ENCODE measurements at places on chromosomes 2 and 18. TPM values are rescaled to one million over a fixed set of nuclear protein-coding genes. Genes with fewer than 3 reads are reported as not detected.

DNA sequence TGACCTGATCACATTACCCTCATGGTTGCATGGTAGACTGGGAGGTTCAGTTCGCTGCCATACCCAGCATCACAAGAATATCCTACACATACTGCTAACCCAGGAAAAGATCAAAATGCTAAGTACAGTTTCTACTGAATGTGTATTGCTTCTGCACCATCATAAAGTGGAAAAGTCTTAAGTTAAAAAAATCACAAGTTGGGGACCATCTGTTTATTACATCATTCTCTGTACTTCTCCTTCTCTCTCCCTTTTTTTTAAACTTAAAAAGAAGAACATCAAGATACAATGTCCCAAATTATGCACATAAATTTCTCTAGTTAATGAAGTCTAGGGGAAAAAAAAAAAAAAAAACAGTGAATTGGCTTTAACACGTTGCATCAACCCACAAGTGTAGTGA is 43.3 kb downstream of the NBAS start:
- no peak overlapping the region for H3K27ac ChIP-seq
- no peak overlapping the region for H3K4me3 ChIP-seq
- H3K4me1 ChIP-seq, result peaks cover 9% of the 10 kb centered on the region
- DNase-seq, result no peak
- H3K36me3 ChIP-seq, result peaks cover 14% of the 10 kb centered on the region

GRCh38 chr2:30161929-30162706 is 15.3 kb downstream of the YPEL5 start:
- H3K27ac ChIP-seq, result peak overlapping the region; percentile 59
- H3K4me3 ChIP-seq, result no peak overlapping the region
- DNase-seq, result no peak

DNA sequence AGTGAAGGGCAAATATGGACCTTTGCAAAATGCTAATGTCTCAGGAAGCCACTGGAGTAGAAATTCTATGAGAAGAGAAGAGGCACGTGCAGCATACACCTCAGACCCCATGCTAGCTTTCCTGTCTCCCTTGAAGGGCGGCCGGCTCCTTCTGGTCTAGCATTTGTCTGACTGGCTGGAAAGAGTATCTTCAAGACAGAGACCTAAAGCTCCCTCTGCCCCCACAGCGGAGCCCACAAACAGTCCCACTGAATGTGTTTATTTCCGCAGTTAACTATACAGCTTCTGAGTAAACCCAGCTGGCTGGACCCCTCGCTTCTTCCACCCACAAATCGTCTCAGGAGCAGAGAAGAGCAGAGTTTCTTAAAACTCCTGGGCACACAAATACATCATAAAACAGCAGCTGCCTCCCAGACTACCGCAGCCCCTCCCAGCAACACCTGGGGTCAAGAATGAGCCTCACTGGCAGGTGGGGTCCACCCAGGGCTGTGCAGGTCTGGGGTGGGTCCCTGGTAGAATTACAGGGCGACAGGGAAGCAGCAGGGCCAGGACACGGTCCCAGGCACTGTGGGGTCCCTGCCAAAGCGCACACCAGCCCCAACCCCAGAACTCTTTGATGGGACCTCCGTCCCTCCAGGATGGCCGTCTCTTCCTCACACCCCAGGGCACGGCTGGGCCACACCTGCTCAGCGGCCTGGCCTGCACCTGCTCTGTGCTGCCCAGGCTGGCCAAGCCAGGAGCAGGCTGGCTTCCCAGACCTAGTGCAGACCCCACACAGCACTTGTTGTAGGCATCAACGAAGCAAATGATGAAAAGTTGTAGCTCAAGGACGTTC is 103.8 kb downstream of the PXDN start:
- no peak for DNase-seq
- H3K4me1 ChIP-seq, result peaks cover 30% of the 10 kb centered on the region
- no peak overlapping the region for H3K27ac ChIP-seq
- H3K27me3 ChIP-seq, result no peaks in the 10 kb centered on the region
- peaks cover 39% of the 10 kb centered on the region for H3K36me3 ChIP-seq

DNA sequence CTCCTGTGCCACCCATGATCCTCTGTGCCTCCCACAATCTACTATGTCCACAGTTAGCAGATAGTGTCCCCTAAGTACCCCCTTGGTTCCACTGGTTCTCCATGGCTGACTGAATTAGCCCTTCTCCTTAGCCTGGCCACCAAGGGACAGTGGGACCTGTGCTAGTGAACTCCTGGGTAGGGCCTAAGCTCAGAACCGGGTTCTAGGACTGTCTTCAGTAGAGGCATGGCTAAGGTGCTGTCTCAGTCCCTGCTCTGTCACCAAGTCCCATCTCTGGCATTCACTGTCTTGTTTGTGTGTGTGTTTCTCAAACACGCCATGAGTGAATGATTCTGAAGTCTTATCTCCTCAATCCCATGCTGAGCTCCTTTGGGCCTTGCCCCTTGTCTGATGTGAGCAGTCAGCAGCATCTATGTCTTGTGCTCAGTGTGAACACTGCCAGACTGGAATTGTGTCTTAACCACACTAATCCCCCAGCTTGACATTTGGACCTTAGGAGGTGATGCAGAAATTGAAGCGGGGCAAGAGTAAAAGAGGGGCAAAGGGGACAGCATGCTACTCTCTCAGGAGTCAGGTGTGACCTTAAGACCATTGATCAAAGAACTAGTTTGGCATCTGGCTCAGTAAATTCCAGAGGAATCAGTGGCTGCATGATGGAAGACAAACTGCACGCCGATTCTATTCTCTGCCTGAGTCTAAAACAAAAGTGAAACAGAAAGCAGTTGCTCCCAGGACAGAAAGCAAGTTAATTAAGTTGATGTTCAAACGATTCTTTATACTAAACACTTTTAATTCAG is 190.5 kb downstream of the ALPK2 start:
- no peak overlapping the region for H3K4me3 ChIP-seq
- H3K36me3 ChIP-seq, result no peaks in the 10 kb centered on the region
- H3K27me3 ChIP-seq, result no peaks in the 10 kb centered on the region
- DNase-seq, result no peak

- H3K36me3 ChIP-seq, result no peaks in the 10 kb centered on the region
- peaks cover 18% of the 10 kb centered on the region for H3K27me3 ChIP-seq
- no peaks in the 10 kb centered on the region for H3K4me1 ChIP-seq
- H3K27ac ChIP-seq, result no peak overlapping the region
- no peak for DNase-seq
Observed at GRCh38 chr2:198695879-198696278, 761.9 kb downstream of the SATB2 start.

GRCh38 chr2:165535471-165535870 is 66.0 kb downstream of the CSRNP3 start:
- H3K27me3 ChIP-seq, result no peaks in the 10 kb centered on the region
- H3K4me3 ChIP-seq, result no peak overlapping the region
- peaks cover 4% of the 10 kb centered on the region for H3K36me3 ChIP-seq

GRCh38 chr2:233079953-233080835 is 20.1 kb downstream of the INPP5D start:
- H3K27ac ChIP-seq, result no peak overlapping the region
- H3K27me3 ChIP-seq, result peaks cover 16% of the 10 kb centered on the region
- H3K4me3 ChIP-seq, result no peak overlapping the region

- peak; percentile 25 for DNase-seq
- no peak overlapping the region for H3K27ac ChIP-seq
- peaks cover 3% of the 10 kb centered on the region for H3K27me3 ChIP-seq
- H3K36me3 ChIP-seq, result no peaks in the 10 kb centered on the region
Observed at GRCh38 chr2:125224830-125225229, 1199.7 kb downstream of the CNTNAP5 start.

DNA sequence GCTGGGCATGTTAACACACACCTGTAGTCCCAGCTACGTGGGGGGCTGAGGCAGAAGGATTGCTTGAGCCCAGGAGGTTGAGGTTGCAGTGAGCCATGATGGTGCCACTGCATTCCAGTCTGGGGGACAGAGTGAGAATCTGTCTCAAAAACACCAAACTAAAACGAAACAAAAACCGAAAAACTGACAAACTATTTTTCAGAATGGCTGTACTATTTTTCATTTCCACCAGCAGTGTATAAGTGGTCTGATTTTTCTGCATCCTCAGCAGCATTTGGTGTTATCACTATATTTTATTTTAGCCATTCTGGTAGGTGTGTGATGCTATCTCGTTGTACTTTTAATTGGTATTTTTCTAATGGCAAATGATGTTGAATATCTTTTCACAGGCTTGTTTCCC is 95.2 kb downstream of the PDCL3 start:
- DNase-seq, result no peak
- peaks cover 20% of the 10 kb centered on the region for H3K27me3 ChIP-seq
- H3K4me1 ChIP-seq, result no peaks in the 10 kb centered on the region
- H3K27ac ChIP-seq, result no peak overlapping the region
- no peak overlapping the region for H3K4me3 ChIP-seq

GRCh38 chr2:42147641-42148274 is 21.4 kb upstream of the EML4 start:
- DNase-seq, result no peak
- H3K4me3 ChIP-seq, result no peak overlapping the region
- H3K4me1 ChIP-seq, result peaks cover 41% of the 10 kb centered on the region

- no peak for DNase-seq
- H3K4me3 ChIP-seq, result no peak overlapping the region
- peaks cover 6% of the 10 kb centered on the region for H3K4me1 ChIP-seq
- peaks cover 32% of the 10 kb centered on the region for H3K27me3 ChIP-seq
- no peak overlapping the region for H3K27ac ChIP-seq
Observed at GRCh38 chr2:162065767-162066166, 8.2 kb downstream of the DPP4 start.

GRCh38 chr2:80830891-80831290 is 526.3 kb upstream of the LRRTM1 start:
- H3K27ac ChIP-seq, result no peak overlapping the region
- H3K36me3 ChIP-seq, result no peaks in the 10 kb centered on the region
- no peaks in the 10 kb centered on the region for H3K4me1 ChIP-seq
- DNase-seq, result no peak

- no peak overlapping the region for H3K4me3 ChIP-seq
- DNase-seq, result no peak
- peaks cover 2% of the 10 kb centered on the region for H3K36me3 ChIP-seq
- H3K4me1 ChIP-seq, result peaks cover 50% of the 10 kb centered on the region
- H3K27me3 ChIP-seq, result no peaks in the 10 kb centered on the region
Observed at GRCh38 chr2:38113051-38113450, 37.1 kb upstream of the CYP1B1 start.

- H3K27me3 ChIP-seq, result no peaks in the 10 kb centered on the region
- H3K27ac ChIP-seq, result no peak overlapping the region
Observed at GRCh38 chr2:149064856-149065630, 26.5 kb downstream of the LYPD6B start.

DNA sequence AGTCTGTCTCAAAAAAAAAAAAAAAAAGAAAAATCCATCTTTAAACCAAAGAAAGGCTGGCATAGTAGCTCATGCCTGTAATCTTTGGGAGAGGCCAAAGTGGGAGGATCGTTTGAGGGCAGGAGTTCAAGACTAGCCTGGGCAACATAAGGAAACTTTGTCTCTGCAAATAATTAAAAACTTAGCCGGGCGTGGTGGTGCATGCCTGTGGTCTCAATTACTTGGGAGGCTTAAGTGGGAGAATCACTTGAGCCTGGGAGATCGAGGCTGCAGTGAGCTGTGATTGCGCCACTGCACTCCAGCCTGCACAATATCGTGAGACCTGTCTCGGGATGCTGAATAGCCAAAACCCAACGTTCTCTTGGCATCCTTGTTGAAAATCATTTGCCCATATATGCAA is 6.1 kb downstream of the CNOT11 start:
- H3K27me3 ChIP-seq, result no peaks in the 10 kb centered on the region
- no peak overlapping the region for H3K4me3 ChIP-seq
- H3K4me1 ChIP-seq, result peaks cover 27% of the 10 kb centered on the region

- H3K27ac ChIP-seq, result peak overlapping the region; percentile 92
- H3K4me1 ChIP-seq, result peaks cover 58% of the 10 kb centered on the region
- H3K27me3 ChIP-seq, result no peaks in the 10 kb centered on the region
- no peak for DNase-seq
- H3K36me3 ChIP-seq, result no peaks in the 10 kb centered on the region
Observed at GRCh38 chr2:238866656-238867277, 18.9 kb downstream of the TWIST2 start.

DNA sequence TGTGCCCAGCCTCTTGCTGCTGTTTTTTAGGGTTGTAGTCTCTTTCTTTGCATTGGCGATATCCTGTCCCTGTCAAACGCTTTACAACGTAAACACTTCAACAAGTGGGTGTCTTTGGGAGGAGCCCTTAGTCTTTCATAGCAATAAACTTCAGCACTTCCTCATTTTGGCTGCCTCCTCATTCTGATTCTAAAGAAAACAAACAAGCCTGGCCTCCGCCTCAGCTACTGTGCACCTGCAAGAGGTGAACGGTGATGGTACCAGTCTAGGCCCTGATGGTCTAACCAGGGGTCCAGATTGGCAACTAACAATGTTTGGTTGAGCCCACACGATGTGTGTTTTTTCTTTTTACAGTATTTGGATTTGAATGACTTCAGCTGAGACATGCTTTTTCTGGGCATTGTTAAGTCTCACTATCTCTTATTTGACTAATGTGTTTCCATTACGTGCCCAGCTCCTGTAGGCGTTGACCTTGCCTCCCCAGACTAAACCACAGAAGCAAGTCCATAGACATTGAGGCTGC is 53.2 kb upstream of the CUL3 start:
- no peaks in the 10 kb centered on the region for H3K36me3 ChIP-seq
- H3K27me3 ChIP-seq, result peaks cover 7% of the 10 kb centered on the region
- no peak for DNase-seq
- no peak overlapping the region for H3K4me3 ChIP-seq
- H3K27ac ChIP-seq, result no peak overlapping the region

- H3K4me3 ChIP-seq, result no peak overlapping the region
- peaks cover 7% of the 10 kb centered on the region for H3K36me3 ChIP-seq
- H3K27ac ChIP-seq, result no peak overlapping the region
- DNase-seq, result no peak
- H3K4me1 ChIP-seq, result peaks cover 10% of the 10 kb centered on the region
- H3K27me3 ChIP-seq, result no peaks in the 10 kb centered on the region
Observed at GRCh38 chr2:135620198-135620597, 88.9 kb downstream of the R3HDM1 start.

DNA sequence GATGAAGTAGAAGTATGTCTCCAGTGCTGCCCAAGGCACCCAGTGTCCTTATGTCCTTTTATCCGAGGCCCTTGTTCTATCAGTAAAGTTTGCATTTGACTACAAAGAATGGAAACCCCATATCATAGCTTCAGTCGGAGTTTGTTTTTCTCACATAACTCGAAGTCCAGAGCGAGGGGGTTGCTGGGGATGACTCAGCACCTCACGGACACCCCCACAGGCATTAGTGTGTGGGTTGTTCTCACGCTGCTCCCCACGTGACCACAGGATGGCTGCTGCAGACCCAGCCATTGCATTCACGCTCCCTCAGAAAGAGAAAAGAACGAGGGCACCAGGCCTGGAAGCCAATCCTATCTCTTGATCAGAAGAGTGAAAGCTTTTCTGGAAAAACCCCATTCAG is 27.8 kb downstream of the SALL3 start:
- H3K4me1 ChIP-seq, result no peaks in the 10 kb centered on the region
- no peak overlapping the region for H3K4me3 ChIP-seq
- DNase-seq, result no peak

MALL gene
- total RNA-seq, result 0.60 TPM

NEU4 gene
- 1.3 TPM for total RNA-seq

CHRND gene
- not detected for total RNA-seq

NPHP1 gene
- 3.3 TPM for total RNA-seq

NEMP2 gene
- total RNA-seq, result 7.9 TPM

MC4R gene
- total RNA-seq, result not detected

CASP10 gene
- not detected for total RNA-seq

RESP18 gene
- total RNA-seq, result not detected
